ENCODE measurements at places on chromosomes 6 and 20. TPM values are rescaled to one million over a fixed set of nuclear protein-coding genes. Genes with fewer than 3 reads are reported as not detected.

The PNLDC1 gene
- total RNA-seq: 0.54 TPM

The FABP7 gene
- total RNA-seq: not detected

The SSR1 gene
- 56.6 TPM for total RNA-seq

The XKR7 gene
- not detected for total RNA-seq

The LHFPL5 gene
- total RNA-seq: not detected

The NMBR gene
- not detected for total RNA-seq

The FOXP4 gene
- total RNA-seq: 21.0 TPM

Measured in thoracic aorta (tissue), 2 donors.